ENCODE measurements at places on chromosomes 11 and 22.

GRCh38 chr22:38824585-38824984, 19.2 kb downstream of the NPTXR start:
- DNase-seq = no peak

- DNase-seq = no peak
These were observed 3.0 kb downstream of the TBRG1 start for GRCh38 chr11:124625504-124626168.

DNA sequence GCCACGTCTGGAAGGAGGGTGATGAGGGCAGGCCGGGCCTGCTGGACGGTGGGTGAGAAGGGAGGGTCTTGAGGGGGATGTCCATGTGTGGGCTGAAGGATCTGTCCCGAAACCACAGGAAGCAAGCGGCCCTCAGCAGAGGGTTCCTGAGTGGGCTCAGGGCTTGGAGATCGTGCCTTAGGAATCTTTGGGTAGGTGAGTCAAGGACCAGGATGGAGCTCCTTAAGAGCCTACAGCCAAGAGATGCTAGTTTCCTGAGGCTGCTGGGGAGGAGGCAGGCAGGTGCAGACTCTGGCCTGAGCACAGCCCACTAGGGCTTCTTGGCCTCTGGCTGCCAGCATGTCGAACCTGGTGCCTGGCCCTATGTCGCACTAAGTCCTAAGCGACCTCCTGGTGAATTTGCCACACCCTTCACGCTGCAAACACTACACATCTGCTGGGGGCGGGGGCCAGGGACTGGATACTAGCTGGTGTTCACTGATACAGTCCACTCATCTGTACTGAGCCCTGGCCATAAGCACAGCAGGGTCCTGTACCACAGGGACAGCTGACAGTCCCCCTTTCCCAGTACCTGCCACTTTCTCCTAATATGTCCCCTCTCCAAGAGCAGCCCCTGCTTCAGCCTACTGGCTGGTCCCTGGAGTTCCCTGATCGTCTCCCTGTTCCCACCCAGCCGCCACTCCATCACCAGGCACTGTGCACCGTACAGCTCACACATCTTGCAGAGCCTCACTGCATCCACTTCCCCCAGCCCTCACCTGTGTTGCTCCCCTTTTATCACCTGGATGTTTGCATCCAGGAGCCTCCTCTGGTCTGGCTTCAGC, 19.5 kb downstream of the GNAZ start:
- no peak for DNase-seq

- DNase-seq = no peak
These were observed 35.7 kb upstream of the POLA2 start for GRCh38 chr11:65226103-65226442.

DNA sequence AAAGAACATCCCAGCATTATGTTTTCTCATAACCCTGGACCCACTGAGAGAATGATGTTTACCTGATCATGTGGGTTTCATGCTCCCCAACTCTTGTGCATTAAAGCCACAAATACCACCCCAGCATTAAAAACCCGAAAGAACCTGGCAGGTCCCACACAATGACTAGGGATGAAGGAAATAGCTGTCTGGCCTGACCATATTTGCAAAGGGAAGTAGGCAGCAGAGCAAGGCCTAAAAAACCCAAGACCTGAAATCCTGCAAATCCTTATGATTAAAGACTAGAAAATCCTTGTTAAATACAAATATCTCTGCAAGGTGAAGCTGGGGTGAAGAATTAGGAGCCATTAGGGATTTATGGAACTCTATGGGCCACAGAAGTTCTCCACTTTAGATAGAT, 23.7 kb downstream of the PAK1 start:
- no peak for DNase-seq

DNA sequence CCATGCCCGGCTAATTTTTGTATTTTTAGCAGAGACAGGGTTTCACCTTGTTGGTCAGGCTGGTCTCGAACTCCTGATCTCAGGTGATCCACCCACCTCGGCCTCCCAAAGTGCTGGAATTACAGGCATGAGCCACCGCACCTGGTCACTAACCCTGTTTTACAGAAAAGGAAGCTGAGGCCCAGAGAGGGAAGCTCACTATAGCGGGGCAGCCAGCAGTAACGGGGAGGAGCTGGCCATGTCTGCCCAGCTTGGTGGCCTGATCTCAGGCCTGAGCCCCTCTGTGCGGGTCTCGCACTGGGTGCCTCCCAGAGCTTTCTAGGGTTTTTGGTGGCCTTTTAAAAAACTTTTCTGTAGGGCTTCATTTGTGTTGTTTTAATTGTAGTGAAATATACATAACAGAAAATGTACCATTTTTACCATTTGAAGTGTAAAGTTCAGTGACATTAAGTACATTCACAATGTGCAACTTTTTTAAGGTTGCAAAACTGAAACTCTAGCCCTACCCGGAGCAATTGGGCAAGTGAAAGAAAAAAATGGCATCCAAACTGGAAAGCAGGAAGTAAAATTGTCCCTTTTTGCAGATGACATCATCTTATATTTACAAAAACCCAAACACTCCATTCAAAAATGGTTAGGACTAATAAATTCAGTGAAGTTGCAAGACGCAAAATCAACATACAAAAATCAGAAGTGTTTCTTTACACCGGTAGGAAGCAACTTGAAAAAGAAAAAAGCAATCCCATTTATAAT, 14.5 kb upstream of the CYTH4 start:
- no peak for DNase-seq

DNA sequence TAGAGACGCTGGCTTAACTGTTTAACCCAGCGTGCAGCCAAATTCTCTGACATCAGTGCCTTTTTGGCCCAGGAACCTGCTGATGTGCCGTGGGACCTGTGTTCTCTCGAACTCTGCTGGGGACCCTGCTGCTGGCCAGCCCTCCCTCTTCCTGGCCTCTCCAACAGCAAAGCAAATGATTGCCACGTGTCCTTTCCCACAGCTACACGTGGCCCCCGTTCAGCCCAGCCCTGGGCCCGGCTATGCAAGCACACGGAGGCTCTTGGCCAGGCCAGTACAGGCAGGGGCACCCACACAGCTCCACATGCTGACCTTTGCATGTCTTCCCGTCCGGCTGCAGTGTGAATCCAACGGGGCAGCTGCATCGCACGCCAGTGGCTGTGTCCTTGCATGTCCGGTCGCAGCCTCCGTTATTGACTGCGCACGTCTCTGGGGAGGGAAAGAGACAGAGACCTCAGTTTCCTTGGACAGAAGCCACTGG, 51.6 kb upstream of the TTLL12 start:
- no peak for DNase-seq

DNA sequence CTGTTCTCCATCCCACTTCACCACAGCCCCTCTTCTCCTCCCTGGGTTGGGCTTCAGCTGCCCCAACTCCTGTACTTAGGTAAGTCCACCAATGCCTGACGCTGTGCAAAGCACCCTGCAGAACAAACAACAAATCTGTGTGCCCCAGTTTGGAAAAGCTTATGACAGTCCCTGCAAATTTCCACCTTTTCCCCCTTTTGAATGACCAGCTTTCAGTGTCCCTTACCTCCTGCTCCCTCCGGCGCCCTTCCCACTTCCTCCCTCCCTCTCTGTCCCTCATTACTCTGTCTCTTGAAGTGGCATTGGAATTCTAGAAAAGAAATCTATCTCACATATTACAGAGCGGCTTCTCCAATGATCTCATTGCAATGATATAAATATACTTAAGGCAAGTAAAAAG, 352.9 kb upstream of the B3GAT1 start:
- no peak for DNase-seq

- no peak for DNase-seq
These were observed 15.0 kb upstream of the CXCR5 start for GRCh38 chr11:118868659-118869058.

DNA sequence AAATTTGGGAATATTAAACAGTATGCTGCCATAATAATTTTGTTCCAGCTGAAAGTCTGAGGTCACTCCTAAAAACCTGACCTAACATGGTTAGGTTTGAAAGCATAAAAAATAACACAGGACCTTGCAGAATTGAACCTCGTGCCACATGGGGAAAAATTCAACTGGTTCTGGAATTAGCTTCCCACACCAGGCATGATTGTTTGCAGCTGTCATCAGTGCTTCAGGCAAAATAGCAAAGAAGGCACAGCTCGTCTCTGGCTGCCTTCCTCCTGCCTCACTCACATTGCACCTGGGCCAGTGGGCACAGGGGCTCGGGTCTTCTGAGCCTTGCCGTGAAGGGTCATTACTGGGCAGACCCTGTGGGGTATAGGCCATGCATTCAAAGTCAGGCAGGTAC, 153.8 kb upstream of the ARHGAP20 start:
- no peak for DNase-seq

GRCh38 chr11:104155375-104155774, 8.6 kb downstream of the PDGFD start:
- no peak for DNase-seq

- no peak for DNase-seq
These were observed 7.8 kb downstream of the CCDC90B start for GRCh38 chr11:83278351-83278750.

DNA sequence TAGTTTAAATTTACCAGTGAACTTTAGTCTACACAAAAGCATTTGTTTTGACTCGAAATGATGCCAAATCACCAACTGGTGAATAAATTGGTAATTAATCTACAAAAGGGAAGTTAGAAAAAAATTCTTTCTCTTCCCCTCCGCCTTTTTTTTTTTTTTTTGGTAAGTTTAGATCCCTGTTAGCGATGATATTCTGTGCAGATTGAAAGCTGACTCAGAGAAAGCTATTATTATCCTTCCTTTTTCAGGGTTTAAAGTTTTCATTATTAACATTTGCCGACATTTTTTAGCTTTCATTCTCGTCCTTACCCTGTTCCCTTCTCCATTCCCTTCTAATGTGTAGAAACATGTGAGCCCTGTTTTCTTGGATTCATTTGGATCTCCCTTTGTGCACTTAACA, 16.8 kb upstream of the NUP160 start:
- DNase-seq = no peak

GRCh38 chr11:118258410-118258809, 5.7 kb downstream of the MPZL2 start:
- DNase-seq = no peak

GRCh38 chr11:6251990-6252473, 7.6 kb upstream of the CCKBR start:
- DNase-seq = no peak

GRCh38 chr11:22472306-22472705, 134.1 kb downstream of the SLC17A6 start:
- no peak for DNase-seq

DNA sequence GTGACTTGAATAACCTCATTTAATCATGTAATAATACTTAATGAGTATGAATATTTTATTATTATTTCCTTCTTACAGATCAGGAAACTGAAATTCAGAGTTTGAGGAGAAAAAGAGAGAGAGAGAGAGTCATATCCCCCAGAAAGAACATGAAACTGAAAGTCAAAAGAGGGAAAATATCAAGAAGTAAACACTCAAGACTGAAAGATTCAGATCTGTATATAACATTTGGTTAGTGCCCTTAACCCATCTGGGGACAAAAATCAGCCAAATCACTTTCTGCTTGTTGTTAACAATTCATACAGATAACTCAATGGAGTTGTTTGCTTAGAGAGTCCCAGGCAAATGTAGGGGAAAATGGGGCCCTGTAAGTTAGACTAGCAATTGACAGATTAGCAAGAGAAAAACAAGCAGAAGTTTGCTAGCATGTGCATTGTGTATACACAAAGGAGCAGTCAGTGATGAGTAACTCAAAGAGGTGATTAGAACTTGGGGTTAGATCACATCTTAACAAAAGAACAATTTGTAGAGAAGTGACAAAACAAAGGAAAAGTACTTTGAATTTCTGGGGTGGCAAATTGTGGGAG, 25.9 kb upstream of the MMP13 start:
- no peak for DNase-seq

- DNase-seq = no peak
These were observed 192.8 kb downstream of the ETS1 start for GRCh38 chr11:128394431-128395089.

DNA sequence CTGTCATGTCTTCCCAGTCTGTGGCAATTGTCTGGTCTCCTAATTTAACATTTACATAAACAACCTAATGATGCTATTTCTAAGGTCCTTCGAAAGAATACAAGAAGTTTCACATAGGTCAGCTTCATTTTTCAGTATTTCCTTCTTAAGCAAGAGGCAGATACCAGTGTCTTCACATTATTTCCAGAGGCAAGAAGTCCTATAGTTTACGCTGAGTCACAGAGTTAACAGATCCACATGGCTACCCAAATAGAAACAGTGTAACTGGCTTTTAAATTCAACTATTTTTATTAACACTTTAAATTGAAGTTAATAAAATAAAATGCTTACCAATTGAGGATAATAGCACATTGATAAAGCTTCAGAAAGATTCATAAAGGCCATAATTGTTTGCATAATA, 10.9 kb downstream of the PRRG4 start:
- DNase-seq = no peak

DNA sequence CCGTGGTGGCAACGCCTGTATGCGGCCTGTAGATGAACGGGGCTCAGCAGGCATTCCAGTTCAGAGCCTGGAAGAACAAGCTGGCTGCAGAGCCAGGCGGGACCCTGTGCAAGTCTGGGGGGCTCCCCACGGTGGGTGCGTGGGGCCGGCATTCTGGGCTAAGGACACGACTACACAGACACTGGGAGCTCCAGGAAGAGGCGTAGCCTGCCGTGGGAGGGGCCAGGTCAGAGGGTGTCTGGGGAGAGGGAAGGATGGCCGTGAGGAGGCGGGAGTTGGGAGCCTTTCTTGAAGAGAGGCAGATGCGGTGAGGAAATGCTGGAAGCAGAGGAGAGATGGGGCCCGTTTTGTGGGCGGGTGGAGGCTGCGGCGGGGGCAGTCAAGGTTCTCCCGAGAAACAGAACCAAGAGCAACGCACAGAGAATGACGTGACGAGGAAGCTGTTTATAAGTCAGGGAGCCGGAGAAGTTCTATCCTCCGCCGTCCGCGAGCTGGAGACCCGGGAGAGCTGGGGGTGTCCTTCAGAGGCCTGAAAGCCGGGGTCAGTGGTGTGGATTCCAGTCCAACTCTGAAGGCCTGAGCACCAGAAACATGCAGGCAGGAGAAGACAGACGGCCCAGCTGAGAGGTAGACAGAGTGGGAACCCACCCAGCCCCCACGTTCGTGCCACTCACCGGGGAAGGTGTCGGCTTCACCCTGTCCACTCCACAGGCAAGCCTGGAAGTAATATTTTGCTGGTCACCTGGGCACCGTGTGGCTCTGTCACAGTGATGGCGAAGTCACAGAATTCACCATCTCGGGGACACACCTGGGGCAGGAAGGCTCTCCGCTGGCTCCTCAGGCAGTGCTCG, 529.6 kb downstream of the BRD1 start:
- DNase-seq = no peak

DNA sequence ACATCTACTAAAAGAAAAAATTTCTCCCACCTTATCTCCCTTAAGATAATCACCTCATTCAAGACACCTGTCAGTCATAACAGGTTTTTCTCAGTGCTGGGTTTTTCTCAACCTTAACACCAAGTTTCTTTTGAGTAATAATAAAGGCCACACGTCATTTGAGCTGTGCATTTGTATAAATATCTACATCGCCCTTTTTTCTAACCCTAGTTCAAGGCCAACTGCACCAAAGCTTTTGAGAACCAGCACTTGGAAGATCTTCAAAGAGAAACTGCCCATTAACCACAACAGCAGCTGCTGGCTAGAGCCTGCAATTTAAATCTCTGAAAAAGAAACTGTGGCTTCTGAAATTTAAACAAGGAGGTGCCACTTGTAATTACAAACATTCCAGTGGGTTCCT, 6.9 kb downstream of the CADM1 start:
- DNase-seq = no peak
